ENCODE measurements at places on chromosomes 2 and 18.

DNA sequence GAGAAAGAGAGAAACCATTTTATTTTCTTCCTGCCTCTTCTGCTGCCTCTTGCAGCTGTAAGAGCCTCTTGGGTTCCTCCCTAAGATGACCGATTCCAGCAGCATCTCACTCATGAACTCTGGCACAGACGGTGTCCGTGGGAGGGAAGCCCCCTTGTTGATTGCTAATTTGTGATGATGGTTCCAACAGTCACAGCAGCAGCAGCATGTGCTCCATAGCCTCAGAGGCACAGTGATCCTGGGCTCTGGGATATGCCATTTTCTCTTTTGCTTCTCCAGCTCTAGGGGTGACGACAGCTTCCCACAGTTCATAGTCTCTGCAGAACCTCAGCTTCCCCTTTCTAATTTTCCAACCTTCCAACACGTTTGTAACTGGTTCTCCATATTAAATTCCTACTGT is 324.2 kb upstream of the HS6ST1 start:
- no peak for DNase-seq

GRCh38 chr18:23270986-23271680 is 135.8 kb downstream of the CABLES1 start:
- no peak for DNase-seq

- no peak for DNase-seq
These were observed 46.1 kb downstream of the SIGLEC15 start for GRCh38 chr18:45871431-45872084.

DNA sequence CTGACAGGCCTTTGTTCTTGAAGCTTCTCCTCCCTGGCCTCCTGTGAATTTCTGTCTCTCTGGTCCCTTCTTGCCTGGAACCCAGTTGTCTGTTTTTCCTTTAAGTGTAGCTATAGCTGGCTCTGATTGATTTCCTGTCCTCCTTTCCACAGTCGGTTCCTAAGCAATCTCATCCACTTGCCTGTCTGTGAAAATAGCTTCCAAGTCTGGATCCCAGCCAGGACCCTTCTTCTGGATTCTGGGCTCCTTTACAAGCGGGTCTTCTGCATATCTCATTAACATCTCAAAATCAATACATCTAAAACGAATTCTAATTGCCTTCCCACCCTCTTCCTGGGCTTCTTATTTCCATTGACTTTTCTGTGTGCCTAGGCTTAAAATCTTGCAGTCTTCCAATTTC is 124.9 kb downstream of the DAW1 start:
- no peak for DNase-seq

DNA sequence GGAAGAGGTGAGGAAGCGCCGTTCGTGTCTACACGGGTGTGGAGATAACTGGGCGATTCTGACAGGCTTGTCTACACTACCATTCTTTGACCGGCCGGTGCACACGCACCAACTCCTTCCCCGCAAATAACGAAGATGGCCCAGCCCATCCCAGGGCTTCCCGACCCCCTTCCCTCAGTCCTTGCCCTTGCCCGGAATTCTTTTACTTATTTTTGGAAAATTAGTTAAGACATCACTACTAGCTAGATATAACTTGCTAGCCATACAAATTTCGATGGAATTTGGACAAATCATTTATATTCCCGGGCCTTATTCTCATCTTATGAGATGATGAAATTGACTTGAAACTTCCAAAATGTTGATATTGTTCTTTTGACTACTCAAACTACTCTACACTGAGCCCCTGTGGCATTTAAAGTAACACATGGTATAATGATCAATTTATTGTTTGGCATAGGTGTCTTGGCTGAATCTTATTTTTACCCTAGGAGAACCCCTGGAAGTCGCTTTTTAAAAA is 1.3 kb downstream of the ERICH2 start:
- DNase-seq, result no peak

- no peak for DNase-seq
These were observed 170.8 kb downstream of the PMAIP1 start for GRCh38 chr18:60070631-60071030.

GRCh38 chr18:50656396-50656795 is 96.5 kb downstream of the MAPK4 start:
- DNase-seq, result no peak

DNA sequence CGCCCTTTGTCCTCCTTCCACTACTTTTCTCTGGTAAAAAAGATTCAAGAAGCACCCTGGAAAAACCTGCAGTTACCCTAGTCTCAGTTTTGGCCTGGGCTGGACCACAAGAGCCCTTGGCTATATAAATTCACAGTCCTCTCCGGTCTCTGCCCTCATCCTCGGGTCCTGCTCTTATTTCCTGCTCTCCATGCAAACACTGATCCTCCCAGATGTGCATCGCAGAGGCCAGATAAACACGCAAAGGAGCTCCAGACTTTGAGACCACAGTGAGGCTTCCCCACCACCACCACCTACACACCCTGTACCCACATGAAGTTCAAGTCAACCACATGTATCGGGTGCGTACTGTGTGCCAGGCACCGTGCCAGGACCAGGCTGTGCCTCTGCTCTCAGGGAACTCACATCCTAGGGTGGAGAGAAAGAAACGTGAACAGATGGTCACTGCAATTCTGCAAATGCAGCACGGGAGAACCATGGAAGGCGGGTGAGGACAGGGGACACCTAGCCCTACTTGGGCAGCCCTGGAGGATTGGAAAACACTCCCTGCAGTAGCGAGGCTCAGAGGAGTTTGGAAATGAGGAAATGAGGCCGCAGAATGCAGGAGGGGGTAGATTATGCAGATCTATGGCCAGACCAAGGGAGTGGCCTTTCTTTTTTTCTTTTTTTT is 7.4 kb downstream of the CTDSP1 start:
- no peak for DNase-seq

- peak; percentile 13 for DNase-seq
These were observed 135.6 kb upstream of the ZNF236 start for GRCh38 chr18:76686737-76687231.
